ENCODE measurements at places on chromosomes 16 and 17.
A peak's percentile ranks its signal among the peaks of the same experiment; 100 is the strongest.

DNA sequence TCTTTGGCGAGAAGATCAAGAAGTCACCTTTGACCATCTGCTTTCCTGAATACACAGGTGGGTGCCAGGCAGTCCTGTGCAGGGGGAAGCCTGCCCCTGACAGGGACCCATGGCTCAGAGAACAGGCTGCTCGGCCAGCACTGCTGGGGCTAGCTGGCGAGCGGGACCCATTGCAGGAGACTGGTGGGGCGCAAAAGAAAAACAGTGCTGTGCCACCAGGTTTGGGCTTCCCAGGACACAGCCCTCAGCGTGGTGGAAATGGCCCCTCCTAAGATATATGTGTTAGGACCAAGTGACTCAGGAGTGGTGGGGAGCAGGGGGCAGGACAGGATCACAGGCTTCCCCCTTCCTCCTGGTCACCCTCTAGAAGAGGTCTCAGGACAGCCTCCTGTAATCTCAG is 73.9 kb downstream of the AMFR start:
- no peaks in the 10 kb centered on the region for H3K36me3 ChIP-seq
- peaks cover 13% of the 10 kb centered on the region for H3K4me1 ChIP-seq
- H3K27me3 ChIP-seq: no peaks in the 10 kb centered on the region
- no peak for DNase-seq
- H3K27ac ChIP-seq: no peak overlapping the region
- no peak overlapping the region for H3K4me3 ChIP-seq

GRCh38 chr16:22232277-22233036 is 26.4 kb downstream of the EEF2K start:
- DNase-seq: no peak
- H3K36me3 ChIP-seq: peaks cover 20% of the 10 kb centered on the region
- no peaks in the 10 kb centered on the region for H3K27me3 ChIP-seq
- no peak overlapping the region for H3K4me3 ChIP-seq

- no peak for DNase-seq
- H3K27ac ChIP-seq: no peak overlapping the region
- no peak overlapping the region for H3K4me3 ChIP-seq
- peaks cover 6% of the 10 kb centered on the region for H3K27me3 ChIP-seq
- peaks cover 3% of the 10 kb centered on the region for H3K4me1 ChIP-seq
Observed at GRCh38 chr16:57620335-57621231, 7.8 kb upstream of the ADGRG1 start.

DNA sequence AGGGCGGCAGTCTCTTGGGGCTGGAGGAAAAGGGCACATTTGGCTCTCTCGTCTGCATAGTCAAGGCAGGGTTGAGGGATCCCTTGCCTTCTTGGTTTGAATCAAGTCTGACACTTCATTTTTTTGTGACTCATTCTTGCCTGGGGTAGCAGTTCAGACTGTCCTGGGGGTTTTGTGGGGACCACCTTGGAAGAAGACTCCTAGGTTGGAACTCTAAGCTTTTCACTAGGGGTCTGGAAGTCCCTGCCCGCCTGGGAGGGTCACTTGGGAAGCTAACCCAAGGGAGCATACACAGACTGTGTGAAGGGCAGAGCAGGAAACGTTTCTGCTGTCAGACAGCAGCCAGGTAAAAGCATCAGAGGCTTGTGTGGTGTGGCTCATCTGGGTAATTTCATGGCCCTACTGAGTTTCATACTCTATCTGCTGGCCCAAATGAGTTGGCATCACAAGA is 11.3 kb downstream of the YPEL2 start:
- H3K36me3 ChIP-seq: no peaks in the 10 kb centered on the region
- no peak overlapping the region for H3K4me3 ChIP-seq
- DNase-seq: peak; percentile 18
- no peaks in the 10 kb centered on the region for H3K27me3 ChIP-seq
- H3K4me1 ChIP-seq: peaks cover 30% of the 10 kb centered on the region

DNA sequence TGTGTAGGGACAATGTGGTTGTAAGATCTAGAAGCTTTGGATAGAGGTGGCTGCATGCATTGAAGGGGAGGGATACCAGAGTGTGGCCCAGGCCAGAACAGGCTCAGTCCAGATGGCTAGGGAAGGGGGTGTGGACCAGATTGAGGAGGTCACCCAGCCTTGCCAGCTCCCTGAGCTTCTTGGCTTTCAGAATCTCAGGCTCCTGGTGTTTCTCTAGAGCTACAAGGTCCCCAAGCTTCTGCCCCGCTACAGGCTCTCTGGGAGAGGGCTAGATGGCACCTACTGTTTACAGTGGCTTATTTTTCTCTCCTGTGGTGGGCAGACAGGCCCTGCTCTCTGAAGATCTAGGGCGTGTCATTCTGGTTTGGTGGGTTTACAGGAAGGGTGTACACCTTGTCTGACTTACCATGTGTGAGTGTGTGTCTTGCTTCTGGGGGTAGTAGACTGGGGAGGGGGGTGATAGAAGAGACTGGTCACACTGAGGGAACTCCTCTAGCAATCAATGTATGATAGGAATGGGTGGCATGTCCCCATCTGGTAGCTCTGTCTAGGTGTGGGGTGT is 1.1 kb downstream of the RARA start:
- H3K27me3 ChIP-seq: no peaks in the 10 kb centered on the region
- H3K4me3 ChIP-seq: no peak overlapping the region
- H3K4me1 ChIP-seq: peaks cover 35% of the 10 kb centered on the region
- no peak for DNase-seq

DNA sequence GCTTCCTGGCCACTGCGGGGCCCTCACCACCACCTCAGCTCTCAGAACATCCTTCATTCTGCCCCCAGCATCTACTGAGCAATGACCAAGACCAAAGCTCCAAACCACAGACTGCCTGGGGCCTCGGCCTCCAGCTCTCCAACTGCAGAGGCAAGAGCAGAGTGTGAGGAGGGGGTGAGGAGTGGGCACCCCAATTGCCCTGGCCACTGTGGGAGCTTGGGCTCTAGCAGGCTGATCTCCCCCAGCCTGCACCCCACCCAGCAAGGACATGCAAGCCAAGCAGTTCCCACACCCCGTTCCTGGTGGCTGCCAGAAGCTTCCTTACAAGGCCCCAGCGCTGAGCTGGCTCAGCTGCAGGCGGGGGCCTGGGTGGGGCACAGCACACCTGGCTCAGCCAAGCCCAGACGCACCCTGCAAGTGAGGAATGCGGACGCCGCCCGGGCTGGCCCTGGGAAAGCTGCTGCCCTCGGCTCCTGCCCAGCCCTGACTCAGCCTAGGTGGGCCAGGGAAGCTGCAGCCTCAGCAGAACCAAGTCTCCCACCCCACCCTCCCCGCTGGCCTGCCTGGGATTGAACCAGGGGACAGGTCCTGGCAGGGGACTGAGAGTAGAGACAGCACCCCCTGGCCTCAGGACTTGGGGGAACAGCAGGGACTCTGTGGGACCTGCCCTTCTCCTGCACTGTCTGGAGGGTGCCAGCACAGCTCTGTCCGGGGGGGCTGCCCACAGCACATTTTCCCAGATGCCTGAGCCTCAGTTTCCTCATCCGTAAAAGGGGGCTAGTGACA is 29.7 kb upstream of the KRT17 start:
- no peaks in the 10 kb centered on the region for H3K4me1 ChIP-seq
- DNase-seq: no peak
- H3K27me3 ChIP-seq: no peaks in the 10 kb centered on the region

- no peak overlapping the region for H3K4me3 ChIP-seq
- H3K36me3 ChIP-seq: peaks cover 36% of the 10 kb centered on the region
- H3K27ac ChIP-seq: peak overlapping the region; percentile 25
Observed at GRCh38 chr17:18344021-18344420, 19.3 kb downstream of the SHMT1 start.

DNA sequence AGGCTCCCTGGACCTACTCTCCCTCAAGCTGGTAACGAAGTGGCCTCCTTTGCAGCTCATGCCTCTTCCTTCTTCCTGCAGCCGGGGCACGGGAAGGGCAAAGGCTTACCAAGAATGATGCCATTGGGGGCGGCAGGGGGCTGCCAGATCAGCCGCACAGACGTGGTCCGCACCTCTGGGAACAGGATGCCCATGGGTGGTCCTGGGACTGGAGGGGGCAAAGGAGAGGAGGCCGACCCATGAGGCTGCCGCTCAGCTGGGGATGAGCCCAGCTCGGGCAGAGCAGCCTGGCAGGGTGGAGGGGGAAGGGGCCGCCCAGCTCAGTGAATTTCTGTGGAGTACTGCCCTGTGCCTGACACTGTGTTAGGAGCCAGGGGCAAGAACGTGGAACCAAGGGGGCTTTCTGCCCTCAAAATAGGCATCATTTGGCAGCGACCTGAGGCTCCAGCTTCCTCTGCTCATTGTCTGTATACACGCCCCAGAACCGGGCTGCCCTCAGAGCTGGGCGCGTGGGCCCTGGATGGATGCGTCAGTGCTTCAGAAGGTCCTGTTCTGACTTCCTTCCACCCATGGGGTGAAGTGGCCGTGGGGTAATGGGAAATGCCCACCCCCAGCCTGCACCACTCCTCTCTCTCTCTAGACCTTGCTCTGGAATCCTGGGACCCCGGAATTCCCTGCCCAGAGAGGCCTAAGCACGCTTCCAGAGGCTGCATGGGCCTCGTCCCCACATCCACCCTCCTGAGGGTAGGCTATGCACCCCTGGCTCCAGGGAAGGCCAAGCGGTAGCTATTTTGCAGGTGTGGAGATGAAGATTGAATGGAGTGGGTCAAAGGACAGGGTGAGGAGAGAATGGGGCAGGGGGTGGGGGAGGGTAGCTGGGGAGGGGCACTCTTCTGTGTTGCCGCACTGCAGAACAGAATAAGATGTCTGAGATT is 79.8 kb upstream of the CDC42EP4 start:
- no peak overlapping the region for H3K27ac ChIP-seq
- H3K36me3 ChIP-seq: no peaks in the 10 kb centered on the region
- no peak overlapping the region for H3K4me3 ChIP-seq

DNA sequence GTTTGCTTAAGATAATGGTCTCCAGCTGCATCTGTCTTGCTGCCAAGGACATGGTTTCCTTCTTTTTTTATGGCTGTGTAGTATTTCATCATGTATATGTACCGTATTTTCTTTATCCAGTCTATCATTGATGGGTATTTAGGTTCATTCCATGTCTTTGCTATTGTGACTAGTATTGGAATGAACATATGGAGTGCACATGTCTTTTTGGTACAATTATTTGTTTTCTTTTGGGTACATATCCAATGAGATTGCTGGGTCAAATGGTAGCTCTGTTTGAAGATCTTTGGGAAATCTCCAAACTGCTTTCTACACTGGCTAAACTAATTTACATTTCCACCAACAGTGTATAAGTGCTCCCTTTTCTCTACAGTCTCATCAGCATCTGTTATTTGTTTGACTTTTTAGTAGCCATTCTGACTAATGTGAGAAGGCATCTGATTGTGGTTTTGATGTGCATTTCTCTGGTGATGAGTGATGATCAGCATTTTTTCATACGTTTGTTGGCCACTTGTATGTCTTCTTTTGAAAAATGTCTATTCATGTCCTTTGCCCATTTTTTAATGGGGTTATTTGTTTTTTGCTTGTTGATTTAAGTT is 66.2 kb downstream of the TNFRSF13B start:
- no peak for DNase-seq
- no peak overlapping the region for H3K27ac ChIP-seq
- peaks cover 43% of the 10 kb centered on the region for H3K27me3 ChIP-seq
- no peak overlapping the region for H3K4me3 ChIP-seq

DNA sequence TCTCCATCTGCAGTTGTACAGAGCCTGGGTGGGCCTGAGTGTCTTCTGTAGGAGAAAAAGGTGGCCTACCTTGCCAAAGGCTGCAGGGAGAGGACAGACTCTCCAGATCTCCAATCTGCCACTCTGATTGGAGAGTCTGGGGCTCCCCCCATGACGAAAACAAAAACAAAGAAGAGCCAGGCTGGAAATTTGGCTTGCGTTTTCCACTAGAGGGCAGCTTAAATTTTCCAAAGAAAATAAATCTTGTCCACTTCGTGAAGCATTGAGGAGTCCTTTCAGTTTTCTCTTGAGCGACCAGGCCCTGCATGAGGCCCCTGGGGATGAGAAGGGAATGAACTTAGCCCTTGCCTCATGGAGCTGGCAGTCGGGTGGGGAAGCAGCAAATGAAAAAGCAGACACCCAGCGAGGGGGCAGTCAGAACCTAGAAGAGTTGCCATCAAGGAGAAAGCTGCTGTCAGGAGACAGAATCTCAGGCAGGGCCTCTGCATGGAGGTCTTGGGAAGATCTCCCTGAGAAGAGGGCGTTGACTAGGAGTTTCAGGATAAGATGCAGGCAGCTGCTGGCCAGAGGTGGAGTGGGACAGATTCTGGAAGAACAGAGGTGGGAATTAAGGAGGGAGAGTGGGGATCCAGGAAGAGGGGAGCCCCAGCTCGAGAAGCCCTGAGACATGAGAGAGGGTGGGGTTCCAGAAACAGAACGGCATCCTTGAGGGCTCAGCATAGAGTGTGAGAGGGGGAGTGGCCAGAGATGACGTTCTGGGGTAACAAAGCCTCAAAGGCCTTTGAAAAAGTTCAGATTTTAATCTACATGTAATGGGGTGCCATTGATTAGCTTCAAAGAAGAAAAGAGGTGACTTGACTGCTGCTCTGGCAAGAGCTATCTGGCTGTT is 8.4 kb upstream of the SHCBP1 start:
- no peaks in the 10 kb centered on the region for H3K36me3 ChIP-seq
- no peak for DNase-seq
- no peak overlapping the region for H3K4me3 ChIP-seq
- H3K4me1 ChIP-seq: no peaks in the 10 kb centered on the region
- H3K27ac ChIP-seq: no peak overlapping the region
- H3K27me3 ChIP-seq: no peaks in the 10 kb centered on the region

GRCh38 chr17:45679426-45679825 is 104.7 kb upstream of the CRHR1 start:
- no peaks in the 10 kb centered on the region for H3K36me3 ChIP-seq
- H3K27me3 ChIP-seq: peaks cover 3% of the 10 kb centered on the region
- H3K27ac ChIP-seq: no peak overlapping the region
- no peak for DNase-seq
- no peak overlapping the region for H3K4me3 ChIP-seq

- H3K27ac ChIP-seq: peak overlapping the region; percentile 75
- H3K27me3 ChIP-seq: no peaks in the 10 kb centered on the region
- peaks cover 31% of the 10 kb centered on the region for H3K4me1 ChIP-seq
- peaks cover 18% of the 10 kb centered on the region for H3K36me3 ChIP-seq
Observed at GRCh38 chr17:47949946-47950345, 7.7 kb downstream of the PRR15L start.

DNA sequence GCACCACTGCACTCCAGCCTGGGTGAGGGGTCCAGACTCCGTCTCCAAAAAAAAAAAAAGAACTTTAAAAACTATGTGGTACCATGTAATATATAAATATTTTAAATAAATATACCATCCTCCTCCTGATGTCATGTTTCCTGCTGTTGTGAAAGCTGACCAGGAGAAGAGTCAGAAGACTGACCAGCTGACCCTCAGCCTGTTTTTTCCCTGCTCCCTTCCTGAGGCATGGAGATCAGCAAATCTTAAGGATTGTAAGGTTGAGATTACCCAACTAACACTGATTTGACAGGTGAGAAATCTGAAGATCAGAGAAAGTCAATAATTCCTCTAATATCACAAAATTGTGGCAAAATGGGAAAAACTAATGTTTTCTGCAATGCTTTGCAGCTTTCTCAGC is 18.1 kb downstream of the NCOR1 start:
- H3K27me3 ChIP-seq: no peaks in the 10 kb centered on the region
- DNase-seq: no peak
- peaks cover 34% of the 10 kb centered on the region for H3K36me3 ChIP-seq
- no peak overlapping the region for H3K27ac ChIP-seq
- H3K4me3 ChIP-seq: no peak overlapping the region
